MCF 10A (cell line): ENCODE measurements at places on chromosomes 2 and 18.

GRCh38 chr2:72173640-72174321 is 26.1 kb upstream of the CYP26B1 start:
- no peaks in the 10 kb centered on the region for H3K4me1 ChIP-seq
- H3K4me3 ChIP-seq, result no peak overlapping the region
- no peak for DNase-seq
- no peaks in the 10 kb centered on the region for H3K27me3 ChIP-seq

DNA sequence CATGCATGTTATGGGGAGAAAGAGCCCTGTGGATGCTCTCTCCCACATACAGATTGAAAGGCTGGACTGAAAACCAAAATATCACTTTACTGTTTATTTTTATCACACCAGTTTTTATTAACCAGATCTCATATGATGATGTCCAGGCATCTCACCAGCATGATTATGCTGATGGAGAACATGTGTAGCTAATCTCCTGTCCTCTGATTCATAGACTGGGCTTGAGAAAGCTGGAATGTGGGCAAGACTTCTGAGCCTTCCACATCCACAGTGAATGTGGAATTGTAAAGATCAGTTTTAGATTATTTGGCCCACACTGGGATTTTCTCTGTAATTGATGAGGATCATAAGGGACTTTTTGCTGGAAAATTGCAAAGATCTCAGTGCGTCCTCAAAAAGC is 137.9 kb downstream of the ICOS start:
- H3K36me3 ChIP-seq, result no peaks in the 10 kb centered on the region
- H3K27me3 ChIP-seq, result peaks cover 77% of the 10 kb centered on the region
- DNase-seq, result no peak
- no peak overlapping the region for H3K27ac ChIP-seq
- no peak overlapping the region for H3K4me3 ChIP-seq
- H3K4me1 ChIP-seq, result no peaks in the 10 kb centered on the region

DNA sequence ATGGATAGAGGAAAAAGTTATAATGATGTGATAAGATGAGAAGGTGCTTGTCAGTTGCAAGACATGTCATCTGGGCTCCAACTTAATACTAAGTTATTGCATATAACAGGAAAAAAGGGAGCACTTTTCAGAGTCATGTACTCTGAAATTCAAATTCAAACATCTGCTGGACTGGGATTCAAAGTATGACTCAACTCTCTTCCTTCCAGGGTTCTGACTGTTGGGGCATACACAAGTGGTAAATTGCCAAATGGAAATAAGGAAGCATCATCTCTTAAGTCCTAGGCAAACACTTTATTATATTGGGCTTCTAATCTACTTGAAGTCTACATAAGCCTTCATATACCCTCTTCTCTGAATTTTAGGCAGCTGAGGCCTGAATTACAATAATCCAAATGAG is 44.9 kb downstream of the ZBTB14 start:
- DNase-seq, result no peak
- no peaks in the 10 kb centered on the region for H3K4me1 ChIP-seq
- no peak overlapping the region for H3K27ac ChIP-seq
- H3K27me3 ChIP-seq, result no peaks in the 10 kb centered on the region
- H3K36me3 ChIP-seq, result peaks cover 7% of the 10 kb centered on the region
- H3K4me3 ChIP-seq, result no peak overlapping the region

GRCh38 chr2:170530284-170530745 is 184.8 kb upstream of the SP5 start:
- peaks cover 19% of the 10 kb centered on the region for H3K4me1 ChIP-seq
- H3K27me3 ChIP-seq, result no peaks in the 10 kb centered on the region
- H3K36me3 ChIP-seq, result no peaks in the 10 kb centered on the region
- peak overlapping the region; percentile 29 for H3K27ac ChIP-seq
- H3K4me3 ChIP-seq, result no peak overlapping the region
- DNase-seq, result peak; percentile 81

GRCh38 chr2:226730481-226730880 is 69.1 kb downstream of the IRS1 start:
- no peak for DNase-seq
- H3K4me3 ChIP-seq, result no peak overlapping the region
- no peaks in the 10 kb centered on the region for H3K4me1 ChIP-seq
- no peak overlapping the region for H3K27ac ChIP-seq

DNA sequence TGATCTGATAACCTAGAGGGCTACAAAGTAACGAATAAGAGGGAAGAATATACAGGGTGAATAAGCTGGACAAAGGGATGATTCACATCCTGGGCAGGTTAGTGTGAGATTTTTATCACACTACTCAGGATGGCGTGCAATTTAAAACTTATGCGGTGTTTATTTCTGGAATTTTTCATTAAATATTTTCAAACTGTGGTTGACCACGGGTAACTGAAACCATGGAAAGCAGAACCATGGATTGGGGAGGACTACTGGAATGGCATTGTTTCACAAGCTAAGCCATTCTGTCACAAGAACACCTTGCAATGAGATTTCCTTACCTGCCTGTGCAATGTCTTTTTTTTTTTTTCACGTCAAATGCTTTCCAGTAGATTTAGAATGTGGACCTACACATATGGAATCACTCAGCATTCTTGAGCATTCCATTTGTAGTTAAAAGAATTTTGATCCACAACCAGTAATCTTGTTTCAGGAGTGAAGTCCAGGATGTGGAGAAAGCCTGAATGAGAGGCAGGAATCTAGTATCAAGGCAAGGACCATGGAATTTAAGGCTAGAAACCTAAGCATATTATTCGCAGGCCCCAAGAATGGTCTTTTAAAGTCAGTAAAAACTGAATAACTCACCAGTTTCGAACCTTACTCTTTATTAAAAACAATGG is 8.0 kb upstream of the CDK15 start:
- H3K27me3 ChIP-seq, result no peaks in the 10 kb centered on the region
- no peaks in the 10 kb centered on the region for H3K36me3 ChIP-seq
- peak; percentile 63 for DNase-seq
- H3K4me3 ChIP-seq, result no peak overlapping the region
- H3K27ac ChIP-seq, result no peak overlapping the region

DNA sequence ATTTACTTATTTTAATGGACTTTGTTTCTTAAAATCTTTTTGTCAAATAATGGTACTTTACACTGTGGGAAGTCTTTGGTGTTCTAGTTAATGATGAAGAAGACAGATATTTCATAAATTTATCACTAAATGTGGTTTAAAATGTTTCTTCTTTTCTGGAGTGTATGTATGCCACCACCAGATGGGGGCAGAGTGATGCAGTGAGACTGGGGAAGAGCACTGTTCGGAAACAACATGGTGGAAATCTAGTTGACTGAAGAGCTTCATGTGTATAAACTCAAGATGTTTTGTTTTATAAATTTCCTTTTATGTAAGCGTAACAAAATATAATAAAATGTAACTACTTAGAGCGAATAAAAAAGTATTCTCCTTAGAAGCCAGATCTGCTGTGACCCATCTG is 195.1 kb downstream of the KCNE4 start:
- peak; percentile 34 for DNase-seq
- no peaks in the 10 kb centered on the region for H3K4me1 ChIP-seq
- H3K27me3 ChIP-seq, result no peaks in the 10 kb centered on the region

DNA sequence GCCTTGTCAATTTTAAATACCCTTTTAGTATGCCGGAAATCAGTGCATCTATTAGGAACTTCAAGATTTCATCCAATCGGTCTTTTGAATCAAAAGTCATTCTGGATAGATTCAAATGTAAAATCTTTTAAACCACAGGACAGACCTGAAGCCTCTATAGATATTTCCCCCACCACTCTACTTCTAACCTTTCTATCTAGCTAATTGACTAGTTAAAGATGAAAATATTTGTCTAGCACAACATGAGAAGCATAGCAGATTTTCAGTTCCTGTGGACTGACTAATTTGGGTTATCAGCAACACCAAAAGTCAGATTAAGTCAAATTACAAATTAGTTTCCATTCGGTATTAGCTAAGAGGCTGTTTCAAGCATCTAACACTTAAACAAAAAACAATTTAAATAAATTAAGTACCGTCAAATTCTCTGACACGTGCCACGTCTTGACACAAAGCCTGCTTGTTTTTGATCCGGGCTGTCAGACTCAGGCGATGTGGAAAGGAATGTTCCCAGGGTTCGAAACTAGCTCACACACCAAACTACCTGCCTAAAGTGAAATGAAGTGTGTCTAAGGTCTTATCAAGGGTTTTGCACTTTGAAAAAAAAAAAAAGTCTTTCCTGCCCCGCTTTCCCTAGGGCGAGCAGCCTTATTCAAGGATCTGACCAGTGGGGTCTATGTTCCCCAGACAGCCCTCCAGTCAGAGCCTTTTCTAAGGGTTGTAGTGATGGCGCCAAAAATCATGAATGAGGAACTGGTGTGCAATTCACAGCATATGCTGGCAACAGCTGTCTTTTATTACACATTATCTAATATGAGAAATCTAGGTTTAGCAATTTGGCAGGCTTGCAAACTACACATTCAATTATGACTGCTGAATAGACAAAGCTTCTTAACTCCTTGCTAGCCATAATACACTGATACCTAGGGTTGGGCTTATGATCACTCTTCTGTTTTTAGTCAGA is 4.7 kb downstream of the CYTIP start:
- H3K36me3 ChIP-seq, result no peaks in the 10 kb centered on the region
- DNase-seq, result peak; percentile 16
- no peak overlapping the region for H3K4me3 ChIP-seq
- H3K27ac ChIP-seq, result no peak overlapping the region
- H3K27me3 ChIP-seq, result no peaks in the 10 kb centered on the region
- H3K4me1 ChIP-seq, result peaks cover 36% of the 10 kb centered on the region

GRCh38 chr18:37534627-37535026 is 31.0 kb downstream of the CELF4 start:
- no peak for DNase-seq
- H3K4me1 ChIP-seq, result peaks cover 11% of the 10 kb centered on the region
- H3K36me3 ChIP-seq, result no peaks in the 10 kb centered on the region
- no peak overlapping the region for H3K27ac ChIP-seq

DNA sequence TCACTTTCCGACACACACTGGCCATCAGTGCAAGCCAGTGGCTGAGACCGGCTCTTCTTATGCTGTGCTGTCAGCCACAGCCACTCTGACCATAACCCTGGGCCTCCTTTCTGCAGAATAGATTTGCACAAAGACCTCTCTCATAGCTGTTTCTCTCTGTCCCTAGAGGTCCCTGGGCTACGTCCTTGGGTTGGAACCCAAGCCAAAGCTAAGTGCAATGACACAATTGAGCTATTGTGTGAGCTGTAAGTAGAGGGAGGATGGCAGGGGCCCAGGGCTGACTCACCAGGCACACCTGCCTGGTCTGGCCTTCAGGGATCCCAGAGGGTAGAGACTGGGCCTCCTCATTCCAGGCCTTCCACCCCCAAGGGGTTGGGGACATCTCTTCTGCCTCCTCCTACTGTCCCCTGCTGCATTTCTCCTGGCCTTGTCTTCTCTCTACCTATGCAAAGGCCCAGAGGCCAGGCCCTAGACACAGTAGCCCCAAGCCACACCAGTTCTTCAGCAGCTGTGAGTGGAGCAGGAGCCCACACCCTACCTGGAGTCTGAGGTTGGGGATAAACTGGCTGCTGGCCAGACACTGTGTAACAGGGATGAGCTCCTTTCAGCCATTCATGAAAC is 174.6 kb downstream of the NCK2 start:
- peak; percentile 65 for DNase-seq
- H3K36me3 ChIP-seq, result peaks cover 6% of the 10 kb centered on the region
- H3K27me3 ChIP-seq, result peaks cover 5% of the 10 kb centered on the region
- H3K27ac ChIP-seq, result no peak overlapping the region
- H3K4me3 ChIP-seq, result no peak overlapping the region

GRCh38 chr2:11254100-11254536 is 90.3 kb downstream of the ROCK2 start:
- peaks cover 8% of the 10 kb centered on the region for H3K4me1 ChIP-seq
- H3K36me3 ChIP-seq, result peaks cover 16% of the 10 kb centered on the region
- no peak overlapping the region for H3K27ac ChIP-seq
- no peaks in the 10 kb centered on the region for H3K27me3 ChIP-seq
- peak; percentile 26 for DNase-seq

GRCh38 chr2:3193443-3194330 is 183.9 kb downstream of the EIPR1 start:
- H3K4me3 ChIP-seq, result no peak overlapping the region
- H3K4me1 ChIP-seq, result no peaks in the 10 kb centered on the region
- H3K27ac ChIP-seq, result no peak overlapping the region
- H3K36me3 ChIP-seq, result peaks cover 59% of the 10 kb centered on the region
- no peaks in the 10 kb centered on the region for H3K27me3 ChIP-seq

DNA sequence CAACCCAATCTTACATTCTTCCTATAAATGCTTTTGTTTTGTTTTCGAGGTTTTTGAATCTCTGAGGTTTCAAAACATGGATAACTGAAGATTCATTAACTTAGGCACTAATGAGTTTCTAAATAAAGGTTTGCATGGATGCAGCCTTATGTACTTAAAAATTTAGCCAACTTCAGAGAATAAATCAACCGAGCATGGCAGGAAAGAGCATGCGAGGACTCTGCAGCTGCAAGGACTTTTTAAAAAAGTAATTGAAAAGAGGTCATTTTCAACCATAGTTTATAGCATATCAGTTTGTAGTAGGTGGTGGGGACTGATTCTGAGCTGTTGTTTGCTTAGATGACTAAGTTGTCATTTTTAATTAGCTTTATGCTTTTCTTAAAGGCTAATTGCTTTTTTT is 567.0 kb upstream of the ZEB2 start:
- no peak overlapping the region for H3K4me3 ChIP-seq
- peaks cover 7% of the 10 kb centered on the region for H3K4me1 ChIP-seq
- no peak for DNase-seq
- no peaks in the 10 kb centered on the region for H3K27me3 ChIP-seq
- no peak overlapping the region for H3K27ac ChIP-seq
